ENCODE measurements at places on chromosomes 7 and 10.

GRCh38 chr7:136956671-136957070 lies 88.2 kb downstream of the CHRM2 start:
- no peak for DNase-seq

GRCh38 chr7:148304456-148304855 lies 286.1 kb upstream of the C7orf33 start:
- no peak for DNase-seq

- peak; percentile 23 for DNase-seq
Observed at GRCh38 chr7:119232091-119232490, 1007.6 kb downstream of the ANKRD7 start.

DNA sequence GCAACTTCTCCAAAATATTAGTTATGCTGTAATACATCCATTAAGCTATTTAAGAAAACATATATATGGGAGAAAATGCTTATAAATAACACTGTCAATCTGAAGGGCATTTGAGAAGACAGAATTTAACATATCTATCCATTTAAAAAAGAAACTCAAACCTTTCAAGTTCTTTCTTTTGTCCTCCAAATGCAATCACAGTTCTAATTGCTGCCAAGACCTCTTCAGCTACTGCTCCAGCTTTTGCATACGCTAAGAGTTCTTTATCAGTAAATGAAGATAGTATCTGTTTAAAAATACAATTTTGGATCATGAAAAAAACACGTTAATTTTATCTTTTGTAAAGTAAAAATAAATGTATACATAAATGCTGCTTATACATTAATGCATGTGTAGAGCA lies 39.6 kb downstream of the ABCB1 start:
- DNase-seq: no peak

GRCh38 chr7:50783801-50784507 lies 1.3 kb upstream of the GRB10 start:
- DNase-seq: no peak

DNA sequence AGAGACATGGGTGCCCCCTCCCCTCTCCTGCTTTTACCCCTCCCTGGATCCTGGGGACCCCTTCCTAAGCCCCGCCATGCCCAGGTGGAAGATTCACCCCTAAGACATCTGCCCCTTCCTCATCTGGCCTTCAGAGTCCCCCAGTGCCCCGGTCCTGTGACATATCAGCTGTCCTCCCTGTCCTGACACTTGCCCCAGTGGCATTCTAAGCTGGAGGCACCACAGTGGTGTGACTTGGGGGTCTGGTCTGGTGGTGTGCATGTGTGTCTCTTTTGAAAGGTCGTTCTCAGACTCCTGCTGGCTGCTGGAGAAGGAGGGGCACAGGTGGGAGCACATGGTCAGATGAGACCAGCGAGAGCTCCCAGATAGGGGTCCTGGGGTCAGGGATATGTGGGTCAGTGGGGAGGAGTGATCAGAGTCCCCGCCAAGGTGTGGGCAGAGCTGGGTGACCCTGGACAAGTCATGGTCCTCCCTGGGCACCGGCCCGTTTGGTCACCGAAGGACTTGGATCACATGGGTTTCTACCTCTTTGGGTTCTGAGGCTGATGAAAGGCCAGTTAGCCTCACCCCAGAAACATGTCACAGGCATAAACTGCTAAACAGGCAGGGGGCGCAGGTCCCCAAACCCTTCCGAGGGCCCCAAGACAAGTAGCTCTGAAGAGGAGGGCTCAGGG lies 645 bp upstream of the TFR2 start:
- DNase-seq: no peak
